ENCODE measurements at places on chromosomes 7 and 10.

DNA sequence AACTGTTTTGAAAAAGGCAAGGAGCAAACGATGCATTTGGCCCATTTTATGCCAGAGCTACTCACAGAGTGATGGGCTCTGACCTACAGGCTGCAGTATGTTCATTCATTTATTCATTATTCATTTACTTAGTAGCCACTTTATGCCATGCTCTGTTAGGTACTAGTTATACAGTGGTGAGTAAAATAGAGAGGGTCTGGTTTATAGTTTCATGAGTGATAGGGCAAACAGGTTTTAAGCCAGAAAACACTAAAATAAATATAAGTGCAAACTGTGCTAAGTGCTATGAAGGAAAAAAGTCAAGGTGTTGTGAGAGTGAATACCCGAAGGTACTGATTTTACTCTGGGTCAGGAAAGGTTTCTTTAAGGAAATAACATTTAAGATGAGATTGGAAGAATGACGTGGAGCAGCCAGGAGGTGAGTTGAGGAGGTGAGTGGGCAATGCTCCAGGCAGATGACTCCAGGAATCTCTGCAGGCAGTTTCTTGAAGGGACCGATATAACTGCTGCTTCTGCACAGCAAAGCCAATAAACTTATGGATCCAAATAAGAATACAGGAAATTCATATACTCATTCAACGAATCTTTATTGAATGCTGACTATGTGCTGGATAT, 56.9 kb upstream of the FAM133B start:
- DNase-seq = no peak

GRCh38 chr7:96855139-96855538, 145.5 kb upstream of the SEM1 start:
- peak; percentile 51 for DNase-seq

- no peak for DNase-seq
These were observed 26.6 kb downstream of the GIMAP8 start for GRCh38 chr7:150476819-150477631.

GRCh38 chr7:126635545-126635944, 617.2 kb downstream of the GRM8 start:
- DNase-seq = peak; percentile 9

- no peak for DNase-seq
These were observed 478.6 kb downstream of the GRID1 start for GRCh38 chr10:85888004-85888403.

DNA sequence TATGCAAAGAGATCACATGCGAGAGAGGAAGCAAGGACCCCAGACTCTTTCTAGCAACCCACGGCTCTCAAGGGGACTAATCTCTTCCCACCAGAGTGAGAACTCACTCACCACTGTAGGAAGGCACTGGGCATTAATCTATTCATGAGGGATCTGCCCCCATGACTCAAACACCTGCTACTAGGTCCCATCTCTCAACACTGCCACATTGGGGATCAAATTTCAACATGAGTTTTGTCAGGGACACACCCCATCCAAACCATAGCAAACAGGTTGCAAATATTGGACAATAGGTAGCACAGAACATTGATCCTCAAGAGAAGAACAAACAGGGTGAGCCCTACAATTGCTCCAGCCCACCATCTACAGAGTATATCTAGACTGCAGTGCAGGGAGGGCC, 740.6 kb downstream of the LRMDA start:
- no peak for DNase-seq

- peak; percentile 68 for DNase-seq
These were observed 282.6 kb upstream of the CACNA2D1 start for GRCh38 chr7:82726038-82726800.

- DNase-seq = no peak
These were observed 46.0 kb downstream of the RASGEF1A start for GRCh38 chr10:43220657-43221418.

DNA sequence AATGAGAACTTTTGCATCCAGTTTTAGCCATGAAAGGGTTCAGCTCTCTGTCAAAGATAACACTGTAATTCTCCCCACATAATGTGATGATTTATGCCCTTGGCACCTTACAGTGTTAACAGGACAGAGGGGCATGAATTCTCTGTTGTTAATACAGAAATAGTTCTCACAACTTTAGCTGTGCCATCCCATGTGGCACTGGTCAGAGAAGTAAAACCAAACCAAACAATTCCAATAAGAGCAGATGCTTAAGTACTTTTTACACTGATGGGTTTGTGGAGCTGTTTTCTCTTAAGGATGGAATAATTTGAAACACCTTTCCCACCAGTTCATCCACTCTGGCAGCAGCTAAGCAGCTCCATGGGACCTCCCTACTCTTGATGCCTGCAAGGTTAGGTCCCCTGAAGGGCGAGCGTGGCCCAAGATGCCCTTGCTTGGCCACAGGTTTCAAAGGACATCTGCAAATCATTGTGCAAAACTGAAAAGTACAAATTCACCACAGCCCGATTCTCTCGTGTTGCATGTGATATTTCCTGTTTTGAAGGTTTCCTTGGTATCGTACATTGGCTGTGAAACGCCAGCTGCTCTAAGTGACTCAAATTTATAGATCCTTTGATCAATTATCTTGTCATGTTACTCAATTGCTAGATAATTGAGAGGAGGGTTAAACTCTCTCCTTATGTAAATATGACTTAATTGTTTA, 82.5 kb upstream of the CREB5 start:
- no peak for DNase-seq

DNA sequence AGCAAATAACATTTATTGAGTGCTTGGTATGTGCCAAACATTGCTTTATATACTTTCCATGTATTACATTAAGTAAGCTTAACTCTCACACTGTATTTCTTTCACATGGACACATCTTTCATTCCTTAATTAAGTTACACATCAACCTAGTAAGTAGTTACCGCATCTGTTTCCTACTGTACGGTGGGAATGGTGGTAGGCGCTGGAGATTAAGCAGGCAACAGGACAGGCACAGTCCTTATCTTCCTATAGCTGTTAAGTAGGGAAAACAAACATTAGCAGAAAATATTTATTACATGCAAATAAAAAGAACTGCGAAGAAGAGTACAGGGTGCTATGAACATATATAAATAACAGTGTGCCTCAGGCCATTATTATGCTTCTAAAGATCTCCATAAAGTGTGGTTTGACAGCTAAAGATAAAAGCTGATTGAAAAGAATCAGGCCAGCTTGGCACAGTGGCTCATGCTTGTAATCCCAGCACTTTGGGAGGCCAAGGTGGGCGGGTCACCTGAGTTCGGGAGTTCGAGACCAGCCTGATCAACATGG, 105.0 kb downstream of the SUGCT start:
- DNase-seq = no peak

DNA sequence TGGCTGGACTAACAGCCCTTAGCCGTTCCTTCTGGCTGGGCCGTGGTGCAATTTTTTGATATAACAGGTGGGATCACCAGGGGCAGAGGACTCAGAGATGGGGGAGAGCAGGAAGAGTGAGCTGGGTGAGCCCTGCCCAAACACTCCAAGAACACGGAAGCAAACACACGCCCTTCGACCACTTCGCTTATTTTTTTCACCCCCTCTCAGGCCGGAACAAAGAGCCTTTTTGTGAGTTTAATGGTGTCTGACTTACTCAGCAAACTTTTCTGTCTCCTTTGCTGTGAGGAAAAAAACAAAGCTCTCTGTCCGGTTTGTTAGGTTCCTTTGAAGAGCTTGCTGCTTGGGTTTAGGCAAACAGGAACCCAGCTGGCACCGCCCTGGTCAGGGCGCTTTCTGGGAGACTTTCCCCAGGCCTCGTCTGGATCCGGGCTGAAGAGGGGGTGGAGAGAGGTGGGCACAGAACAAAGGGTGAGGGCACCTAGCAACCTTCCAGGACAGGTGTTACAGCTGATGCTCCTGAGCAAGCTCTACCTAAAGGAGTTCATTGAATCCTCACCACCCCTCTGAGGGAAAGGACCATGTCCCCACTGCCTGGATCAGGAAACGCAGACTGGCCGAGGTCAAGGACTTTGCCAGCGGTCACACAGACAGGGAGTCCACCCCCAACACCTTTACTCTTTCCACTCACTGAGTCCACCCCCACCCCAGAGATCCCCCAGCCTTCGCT, 23.3 kb downstream of the CALML3 start:
- peak; percentile 52 for DNase-seq

DNA sequence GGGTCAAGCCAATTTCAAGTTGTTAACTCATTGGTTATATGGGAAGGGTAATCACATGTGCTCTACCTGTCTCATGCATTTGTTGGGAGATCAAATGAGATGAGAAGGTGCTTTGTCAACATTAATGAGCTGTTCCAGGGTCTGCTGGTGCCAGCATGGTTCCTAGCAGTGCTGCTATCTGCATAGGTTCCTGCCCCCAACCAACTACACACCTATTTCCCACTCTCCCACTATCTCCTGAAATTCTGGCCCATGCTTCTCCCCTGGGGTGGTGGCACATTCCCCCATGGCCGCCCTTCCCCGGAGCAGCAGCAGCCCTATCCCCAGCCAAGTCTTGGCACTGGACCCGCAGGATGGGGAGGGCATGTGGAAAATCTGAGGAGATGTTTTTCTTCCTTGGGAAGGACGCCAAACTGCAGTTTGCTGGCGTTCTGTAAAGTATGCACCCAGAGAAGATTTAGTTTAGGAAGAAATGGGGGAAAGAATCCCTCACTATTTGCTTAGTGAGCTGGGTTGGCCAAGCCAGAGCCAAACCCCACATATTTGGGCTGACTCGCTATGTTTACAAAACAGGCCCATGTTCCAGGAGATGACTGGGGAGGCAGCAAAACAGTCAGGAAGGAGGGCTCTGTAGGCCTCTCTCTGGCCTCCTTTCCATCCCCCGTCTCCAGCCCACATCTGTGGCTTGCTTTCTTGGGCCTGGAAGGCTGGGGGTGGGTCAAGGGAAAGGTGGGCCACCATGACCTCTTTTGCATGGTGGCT, 42.5 kb downstream of the PPP1R3C start:
- DNase-seq = no peak

DNA sequence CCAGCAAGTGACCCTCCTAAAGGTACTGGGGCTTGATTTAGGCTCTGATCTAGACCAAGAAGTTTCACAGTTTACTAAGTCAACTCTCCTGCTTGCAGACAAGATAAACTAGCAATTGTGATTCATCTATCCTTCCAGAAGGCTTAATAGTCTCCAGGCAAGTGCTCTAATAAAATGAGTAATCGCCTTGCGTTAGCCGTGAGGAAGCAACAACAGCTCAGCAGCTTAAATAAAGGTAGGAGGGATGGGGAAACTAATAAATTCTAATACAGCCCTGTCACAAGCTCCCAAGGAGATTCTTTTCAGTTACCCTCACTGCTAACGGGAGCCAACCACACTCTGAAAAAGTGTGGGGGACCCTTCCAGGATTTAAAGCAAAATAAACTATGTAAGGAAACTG, 48.4 kb downstream of the FRMD4A start:
- no peak for DNase-seq

DNA sequence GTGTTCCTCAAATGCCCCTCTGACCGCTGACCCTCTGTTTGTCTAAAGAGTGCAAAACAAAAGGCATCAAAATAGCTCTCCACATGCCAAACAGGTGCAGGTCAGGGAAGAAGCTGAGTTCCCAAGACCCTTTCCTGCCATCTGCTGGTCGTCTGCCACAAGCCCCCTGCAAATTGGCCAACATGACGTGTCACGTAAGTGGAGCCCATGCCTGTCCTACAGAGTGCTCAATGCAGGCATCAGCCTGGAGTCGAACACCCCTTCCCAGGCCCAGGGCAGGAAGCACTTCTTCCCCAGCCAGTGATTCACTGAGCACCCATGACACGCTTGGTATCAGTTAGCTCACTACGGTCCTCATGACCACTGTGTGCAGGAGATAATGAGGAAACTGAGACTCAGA, 14.1 kb downstream of the TMEM72 start:
- peak; percentile 20 for DNase-seq

GRCh38 chr10:72087969-72088888, at the start of gene SPOCK2:
Gene SPOCK2 (minus strand): TSS chr10:72088551. CDS start chr10:72088328, 223 bp downstream.
- peak; percentile 69 for DNase-seq

- DNase-seq = peak; percentile 34
These were observed 59.6 kb downstream of the VOPP1 start for GRCh38 chr7:55512635-55513191.

GRCh38 chr7:72037516-72037915, 374.6 kb downstream of the CALN1 start:
- DNase-seq = no peak

- no peak for DNase-seq
These were observed 3.7 kb downstream of the DBNL start for GRCh38 chr7:44048031-44048795.

- peak; percentile 12 for DNase-seq
These were observed 615 bp downstream of the ARHGAP12 start for GRCh38 chr10:31927884-31928548.

DNA sequence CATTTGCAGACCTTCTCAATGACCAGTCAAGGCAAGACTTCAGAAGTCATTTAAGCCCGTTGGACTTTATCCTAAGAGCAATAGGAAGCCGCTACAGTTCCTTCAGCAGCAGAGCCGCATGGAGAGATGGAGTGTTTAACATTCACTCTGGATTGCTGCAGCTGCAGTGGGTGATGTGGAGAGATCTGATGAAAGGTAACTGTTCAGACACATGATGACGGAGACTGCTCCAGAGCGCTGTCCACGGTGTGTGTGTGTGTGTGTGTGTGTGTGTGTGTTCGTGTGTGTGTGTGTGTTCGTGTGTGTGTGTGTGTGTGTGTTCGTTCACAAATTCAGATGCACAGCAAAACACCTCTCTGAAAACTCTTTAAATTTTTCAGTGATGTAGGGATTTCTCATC, 37.0 kb downstream of the SEC61G start:
- no peak for DNase-seq

DNA sequence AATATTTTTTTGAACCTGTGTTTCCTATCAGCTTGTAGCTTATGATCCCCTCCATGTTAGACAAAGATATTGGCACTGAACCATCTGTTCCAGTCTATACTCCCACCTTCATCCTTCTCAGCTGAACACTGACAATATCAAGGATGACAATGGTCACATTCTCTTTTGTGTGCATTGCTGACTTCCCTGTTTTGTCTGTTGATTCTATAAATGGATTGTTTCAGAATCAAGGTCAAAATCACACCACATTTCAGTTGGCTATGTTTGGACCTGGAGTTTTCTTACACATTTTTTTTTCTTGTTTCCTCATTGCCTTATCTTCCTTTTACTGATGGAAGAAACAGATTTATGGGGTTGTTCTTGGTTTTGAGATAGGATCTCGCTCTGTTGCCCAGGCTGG, 11.3 kb upstream of the SMURF1 start:
- no peak for DNase-seq

GRCh38 chr10:66215920-66216319, 709.9 kb upstream of the LRRTM3 start:
- DNase-seq = no peak

GRCh38 chr10:43305876-43306275, 39.0 kb upstream of the RASGEF1A start:
- DNase-seq = no peak

GRCh38 chr10:106506526-106507283, 657.8 kb downstream of the SORCS1 start:
- no peak for DNase-seq
